CD8-positive, alpha-beta memory T cell (primary cell): ENCODE measurements at places on chromosomes 13 and 19. TPM values are rescaled to one million over a fixed set of nuclear protein-coding genes. Genes with fewer than 3 reads are reported as not detected.

Gene HCN2
- total RNA-seq: 0.42 TPM

DNA sequence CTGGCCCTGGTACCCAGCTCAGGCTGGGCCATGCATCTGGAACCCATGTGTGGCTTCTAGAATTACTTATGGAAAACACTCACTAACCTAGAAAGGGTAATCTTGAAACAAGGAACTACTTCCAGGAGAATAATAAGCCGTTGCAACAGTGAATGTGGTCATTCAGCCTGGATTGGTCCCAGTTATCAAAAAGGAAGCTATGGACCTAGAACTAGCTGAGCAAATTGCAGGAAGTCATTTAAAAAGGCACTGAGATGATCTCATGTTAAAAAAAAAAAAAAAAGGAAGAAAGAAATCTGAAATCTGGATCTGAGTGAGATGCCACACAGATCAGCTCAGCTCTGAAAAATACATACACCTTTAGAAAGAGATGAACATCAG, 59.6 kb downstream of the DCT start:
- no peak for DNase-seq
- H3K27ac ChIP-seq: no peak overlapping the region
- no peak overlapping the region for H3K4me3 ChIP-seq
- peaks cover 20% of the 10 kb centered on the region for H3K4me1 ChIP-seq
- H3K27me3 ChIP-seq: no peaks in the 10 kb centered on the region
- no peaks in the 10 kb centered on the region for H3K36me3 ChIP-seq

DNA sequence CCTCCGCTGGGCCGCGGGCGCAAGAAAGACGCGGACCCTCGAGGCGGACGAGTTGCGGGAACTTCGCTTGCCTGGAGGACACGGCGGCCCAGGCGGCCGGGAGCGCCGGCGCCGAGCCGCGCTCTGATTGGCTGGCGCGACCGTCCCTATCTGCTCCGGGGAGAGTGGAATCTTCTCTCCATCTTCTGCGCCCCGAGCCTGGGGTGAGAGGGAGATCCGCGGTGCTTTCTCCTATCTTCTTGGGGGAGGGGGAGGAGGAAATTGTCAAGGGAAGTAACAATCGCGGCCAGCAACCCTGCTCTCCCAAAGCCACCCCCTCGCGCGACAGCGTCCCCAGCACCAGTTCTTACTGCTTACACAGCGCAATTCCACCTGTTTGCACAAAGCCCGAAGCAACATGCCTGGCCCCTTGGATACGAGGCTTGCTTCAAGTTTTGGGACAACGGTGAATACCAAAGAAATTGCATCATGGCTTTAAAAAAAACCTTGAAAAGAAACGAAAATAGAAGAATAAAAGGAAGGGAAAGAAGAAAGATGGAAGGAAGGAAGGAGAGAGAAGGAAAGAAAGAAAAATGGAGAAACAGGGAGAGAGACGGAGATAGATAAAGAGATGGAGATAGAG, 4.8 kb downstream of the SOX21 start:
- peaks cover 65% of the 10 kb centered on the region for H3K27me3 ChIP-seq
- DNase-seq: no peak
- no peak overlapping the region for H3K27ac ChIP-seq
- no peak overlapping the region for H3K4me3 ChIP-seq
- no peaks in the 10 kb centered on the region for H3K36me3 ChIP-seq
- H3K4me1 ChIP-seq: peaks cover 15% of the 10 kb centered on the region

DNA sequence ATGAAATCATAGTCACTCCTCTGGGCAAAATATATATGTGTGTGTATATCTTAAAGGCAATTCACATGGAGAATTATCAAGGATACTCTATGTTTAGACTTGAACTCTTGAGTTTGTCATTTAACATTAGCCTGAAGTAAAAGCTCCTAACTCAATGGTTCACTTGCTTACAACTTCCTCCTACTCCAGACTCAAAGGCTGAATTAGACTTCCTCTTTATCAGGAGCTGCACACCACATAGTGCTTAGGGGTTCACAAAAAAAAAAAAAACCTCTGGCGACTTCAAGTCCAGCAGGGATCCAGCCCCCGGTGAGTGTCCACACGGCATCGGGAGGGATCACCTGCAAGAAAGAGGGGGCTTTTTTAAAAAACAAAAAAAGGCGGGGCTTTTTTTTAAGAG, 68.2 kb upstream of the LSM14A start:
- no peaks in the 10 kb centered on the region for H3K36me3 ChIP-seq
- DNase-seq: no peak
- H3K27me3 ChIP-seq: no peaks in the 10 kb centered on the region
- H3K27ac ChIP-seq: no peak overlapping the region
